Left colon (tissue), 2 donors: ENCODE measurements at places on chromosomes 1 and 21. TPM values are rescaled to one million over a fixed set of nuclear protein-coding genes. Genes with fewer than 3 reads are reported as not detected.

The CA6 gene
- total RNA-seq, result not detected

The RBBP4 gene
- 129 TPM for total RNA-seq

The CACNA1E gene
- 0.25 TPM for total RNA-seq

The FALEC gene
- total RNA-seq, result not detected

The MAGOH gene
- total RNA-seq, result 33.5 TPM

The ARHGEF10L gene
- total RNA-seq, result 151 TPM

The TIE1 gene
- total RNA-seq, result 7.6 TPM

The SLC5A9 gene
- total RNA-seq, result 3.5 TPM

The DMRTB1 gene
- not detected for total RNA-seq
